ENCODE measurements at places on chromosomes 7 and 10. TPM values are rescaled to one million over a fixed set of nuclear protein-coding genes. Genes with fewer than 3 reads are reported as not detected.

Gene C10orf90
- not detected for polyA plus RNA-seq

Gene MMD2
- not detected for polyA plus RNA-seq

Gene ACSL5
- polyA plus RNA-seq, result 4.0 TPM

Gene RASSF4
- polyA plus RNA-seq, result 66.2 TPM

Gene RSPH10B2
- not detected for polyA plus RNA-seq

DNA sequence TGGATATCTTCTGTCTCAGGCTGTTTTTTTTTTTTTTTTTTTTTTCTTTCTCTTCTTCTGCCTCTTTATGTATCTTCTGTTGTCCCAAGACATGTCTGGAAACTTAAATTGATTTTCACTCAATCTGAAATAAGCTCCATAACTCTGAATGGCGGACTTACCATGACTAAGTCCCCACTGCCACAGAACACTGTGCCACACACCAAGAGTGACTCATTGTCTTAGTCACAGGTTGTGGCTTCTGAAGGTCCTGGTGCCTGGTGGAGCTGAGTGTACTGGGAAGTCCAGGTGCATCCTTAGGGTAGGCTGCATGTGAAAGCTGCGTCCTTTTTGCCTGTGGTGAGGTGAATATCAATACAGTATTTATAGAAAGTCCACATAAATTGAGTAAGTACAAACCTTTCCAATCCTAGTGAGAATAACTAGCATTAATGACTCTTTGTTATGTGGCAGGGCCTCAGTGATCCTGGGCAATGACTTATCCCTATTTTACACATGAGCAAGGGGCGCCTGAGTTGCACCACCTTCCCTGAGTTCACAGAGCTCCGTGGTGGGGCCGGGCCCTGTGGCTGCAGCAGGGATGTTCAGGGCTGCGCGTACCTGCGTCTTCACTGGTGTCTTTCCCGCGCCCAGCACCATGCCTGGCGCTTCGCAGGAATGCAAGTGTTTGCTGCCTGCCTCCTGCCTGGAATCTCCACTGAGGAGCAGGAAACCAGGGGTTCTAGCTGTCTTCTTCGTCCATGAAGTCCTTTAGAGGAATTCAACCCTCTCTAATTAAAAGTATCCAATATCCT is 4.3 kb downstream of the PFKP start:
- no peak for DNase-seq

DNA sequence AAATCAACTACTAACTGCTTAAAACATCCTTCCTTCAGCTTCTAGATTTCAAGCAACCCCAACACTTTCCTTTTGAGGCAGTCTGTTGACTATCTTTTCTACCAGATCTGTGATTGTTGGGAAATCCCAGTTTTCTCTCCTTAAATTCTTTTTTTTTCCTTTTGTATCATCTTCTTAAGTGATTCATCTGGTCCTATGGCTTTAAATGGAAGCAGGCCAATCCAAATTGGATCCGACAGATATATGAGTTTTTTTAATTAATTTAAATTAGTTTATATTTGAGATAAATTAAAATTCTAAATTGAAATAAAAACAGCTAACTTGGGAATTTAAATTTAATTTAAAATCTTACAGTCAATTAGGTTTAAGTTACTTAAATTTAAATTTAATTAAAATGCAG is 151.2 kb upstream of the PCLO start:
- no peak for DNase-seq

- DNase-seq, result no peak
These were observed 23.9 kb upstream of the GPR26 start for GRCh38 chr10:123642293-123642692.

GRCh38 chr7:38351601-38352000 is 78.2 kb upstream of the TARP start:
- DNase-seq, result no peak

- no peak for DNase-seq
These were observed 56.8 kb downstream of the SDHAF3 start for GRCh38 chr7:97174303-97174702.

DNA sequence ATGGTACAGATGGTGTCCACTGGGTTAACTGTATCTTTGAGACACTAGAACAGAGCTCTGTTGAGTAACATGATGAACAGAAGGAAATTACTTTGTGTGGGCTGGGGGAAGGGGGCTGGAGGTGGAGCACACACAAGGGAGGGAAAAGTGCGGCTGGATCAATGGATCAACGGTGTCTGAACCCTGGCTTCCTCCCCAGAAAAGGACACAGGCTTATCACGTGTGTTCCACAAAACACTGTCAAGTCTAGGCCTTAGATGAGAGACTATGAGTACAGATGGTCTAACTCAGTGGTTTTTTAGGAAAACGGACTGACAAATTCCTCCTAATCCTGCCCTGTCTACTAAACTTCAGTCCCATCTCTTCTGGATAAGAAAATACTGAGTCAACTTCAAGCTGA is 27.8 kb downstream of the HSPB1 start:
- DNase-seq, result no peak

GRCh38 chr7:7103343-7104313 is 78.7 kb upstream of the C1GALT1 start:
- no peak for DNase-seq

DNA sequence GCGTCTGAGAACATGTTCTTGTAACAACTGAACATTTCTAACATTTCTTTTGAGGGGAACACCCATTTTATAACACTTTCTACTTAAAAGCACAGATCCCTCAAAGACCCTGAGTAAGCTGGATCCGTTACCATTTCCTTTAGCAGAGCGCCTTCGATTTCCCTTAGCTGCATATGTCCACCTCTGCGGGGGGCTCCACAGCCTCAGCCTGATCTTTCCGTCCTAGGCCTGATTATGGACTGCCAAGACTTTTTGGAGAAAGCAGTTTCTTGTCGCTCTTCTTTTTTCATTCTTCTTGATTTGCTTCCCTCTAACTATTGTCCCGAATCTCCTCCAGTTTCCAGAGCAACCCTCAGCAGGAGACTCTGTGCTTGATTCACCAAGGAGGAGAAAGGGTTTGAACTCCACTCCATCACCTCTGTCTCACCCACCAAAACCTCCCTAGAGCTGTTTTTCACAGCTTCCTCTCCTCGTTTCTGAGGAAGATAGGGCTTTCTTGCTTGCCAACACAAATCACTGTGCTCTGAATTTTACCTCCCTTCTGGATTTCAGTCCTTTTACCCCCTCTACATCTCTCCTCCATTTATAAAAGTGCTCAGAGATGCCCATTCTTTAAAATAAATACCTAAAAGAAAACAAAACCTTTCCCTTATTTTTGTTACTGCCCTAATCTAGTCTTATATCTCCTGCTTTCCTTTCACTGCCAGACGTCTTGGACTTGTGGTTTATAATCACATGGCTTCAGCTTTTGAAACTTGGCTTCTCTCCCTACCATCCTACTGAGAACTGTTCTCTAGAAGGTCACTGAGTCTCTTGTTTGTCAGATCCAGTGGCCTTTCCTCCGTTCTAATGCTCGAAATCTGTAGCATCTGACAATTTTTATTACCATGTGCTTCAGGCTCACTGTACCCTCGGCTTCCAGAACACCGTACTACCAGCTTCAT is 30.5 kb upstream of the ZRANB1 start:
- no peak for DNase-seq

DNA sequence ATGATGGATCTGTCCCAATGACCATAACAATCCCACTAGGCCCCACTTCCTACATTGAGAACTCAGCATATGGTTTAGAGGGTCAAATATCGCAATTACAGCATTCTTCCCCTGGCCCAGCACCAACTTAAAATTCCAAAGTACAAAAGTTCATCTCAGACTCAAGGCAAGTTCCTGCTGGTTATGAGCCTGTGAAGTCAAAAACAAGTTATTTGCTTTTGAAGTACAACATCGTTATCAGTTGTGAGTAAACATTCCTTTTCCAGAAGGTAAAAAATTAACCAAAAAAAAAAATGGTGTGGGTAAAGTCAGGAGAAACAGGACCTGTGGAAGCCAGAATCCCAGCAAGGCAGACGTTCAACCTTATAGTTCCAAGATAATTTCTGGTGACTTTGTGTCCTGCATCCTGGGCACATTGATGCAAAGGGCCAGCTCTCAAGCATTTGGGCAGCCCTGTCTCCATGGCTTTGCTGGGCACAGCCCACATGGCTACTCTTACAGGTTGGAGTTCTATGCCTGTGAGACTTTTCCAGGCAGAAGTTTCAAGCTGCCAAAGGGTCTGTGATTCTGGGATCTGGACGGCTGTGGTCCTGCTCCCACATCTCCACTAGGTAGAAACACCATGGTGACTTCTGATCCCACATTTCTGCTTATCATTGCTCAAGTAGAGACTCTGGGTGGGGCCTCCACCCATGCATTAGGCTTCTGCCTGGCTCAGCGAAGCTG is 37.5 kb downstream of the AKR1C8 start:
- DNase-seq, result no peak

- DNase-seq, result no peak
These were observed 222.8 kb downstream of the GALNT17 start for GRCh38 chr7:71354716-71355115.

DNA sequence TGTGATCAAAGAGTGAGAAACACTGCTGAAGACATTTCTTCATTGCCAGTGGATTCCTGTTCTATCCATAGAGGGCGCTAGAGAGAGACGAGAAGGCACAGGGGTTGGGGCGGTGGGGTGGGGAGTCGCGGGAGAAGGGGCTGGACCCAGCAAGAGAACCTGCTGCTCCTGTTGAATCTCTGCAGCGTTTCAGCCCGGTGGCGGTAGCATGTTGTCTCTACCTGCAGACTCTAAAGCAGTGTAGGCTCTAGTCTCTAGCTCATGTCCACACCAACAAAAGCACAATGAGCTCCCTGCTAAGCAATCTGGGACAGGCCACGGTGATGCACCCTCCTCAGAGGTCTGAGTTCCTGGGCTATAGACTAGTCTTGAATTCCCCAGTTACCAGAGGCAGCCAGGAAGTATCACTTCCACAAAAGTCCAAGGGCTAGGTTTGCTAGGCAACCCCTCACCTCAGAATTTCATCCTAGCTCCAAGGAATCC is 167.7 kb downstream of the DGKB start:
- DNase-seq, result no peak
